C1 segment of cervical spinal cord (tissue), 14 donors: ENCODE measurements at places on chromosomes 4 and X.

- DNase-seq = no peak
Observed at GRCh38 chrX:45801554-45801953, 600.9 kb upstream of the DIPK2B start.

- DNase-seq = no peak
Observed at GRCh38 chrX:129717892-129718291, 20.9 kb upstream of the XPNPEP2 start.

DNA sequence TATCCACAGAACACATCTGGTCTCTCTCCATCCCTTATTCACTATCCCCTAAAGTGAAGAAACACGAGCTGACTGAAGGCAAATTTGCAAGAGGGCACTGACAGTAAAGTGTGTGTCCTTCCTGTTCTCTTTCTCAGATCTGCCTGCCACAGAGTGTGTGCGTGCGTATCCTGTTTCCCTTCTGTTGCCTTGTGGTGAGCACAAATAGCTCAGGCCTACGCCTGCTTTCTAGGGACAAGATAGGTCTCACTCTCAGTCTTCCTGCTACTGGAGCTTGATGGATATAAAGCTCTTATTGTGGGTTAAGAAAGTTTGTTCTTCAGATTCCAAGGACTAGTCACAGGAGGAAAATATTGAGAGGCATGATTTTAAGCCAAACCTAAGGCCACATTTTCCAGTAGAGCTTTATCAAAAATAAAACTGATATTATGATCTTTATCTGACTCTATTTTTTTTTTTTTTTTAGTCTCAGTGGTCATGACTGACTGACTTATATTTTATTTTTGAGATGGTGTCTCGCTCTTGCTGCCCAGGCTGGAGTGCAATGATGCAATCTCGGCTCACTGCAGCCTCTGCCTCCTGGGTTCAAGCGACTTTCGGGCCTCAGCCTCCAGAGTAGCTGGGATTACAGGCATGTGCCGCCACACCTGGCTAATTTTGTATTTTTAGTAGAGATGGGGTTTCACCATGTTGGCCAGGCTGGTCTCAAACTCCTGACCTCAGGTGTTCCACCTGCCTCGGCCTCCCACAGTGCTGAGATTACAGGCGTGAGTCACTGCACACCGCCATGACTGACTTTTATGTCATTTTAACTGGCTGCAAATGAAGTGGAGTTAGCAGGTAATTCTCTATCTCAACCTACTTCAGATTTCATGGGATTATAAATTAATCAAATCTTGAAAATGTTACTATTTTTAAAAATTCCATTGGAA is 140.3 kb upstream of the SH3RF1 start:
- no peak for DNase-seq

GRCh38 chrX:78931814-78932213 is 13.4 kb upstream of the P2RY10 start:
- DNase-seq = no peak

DNA sequence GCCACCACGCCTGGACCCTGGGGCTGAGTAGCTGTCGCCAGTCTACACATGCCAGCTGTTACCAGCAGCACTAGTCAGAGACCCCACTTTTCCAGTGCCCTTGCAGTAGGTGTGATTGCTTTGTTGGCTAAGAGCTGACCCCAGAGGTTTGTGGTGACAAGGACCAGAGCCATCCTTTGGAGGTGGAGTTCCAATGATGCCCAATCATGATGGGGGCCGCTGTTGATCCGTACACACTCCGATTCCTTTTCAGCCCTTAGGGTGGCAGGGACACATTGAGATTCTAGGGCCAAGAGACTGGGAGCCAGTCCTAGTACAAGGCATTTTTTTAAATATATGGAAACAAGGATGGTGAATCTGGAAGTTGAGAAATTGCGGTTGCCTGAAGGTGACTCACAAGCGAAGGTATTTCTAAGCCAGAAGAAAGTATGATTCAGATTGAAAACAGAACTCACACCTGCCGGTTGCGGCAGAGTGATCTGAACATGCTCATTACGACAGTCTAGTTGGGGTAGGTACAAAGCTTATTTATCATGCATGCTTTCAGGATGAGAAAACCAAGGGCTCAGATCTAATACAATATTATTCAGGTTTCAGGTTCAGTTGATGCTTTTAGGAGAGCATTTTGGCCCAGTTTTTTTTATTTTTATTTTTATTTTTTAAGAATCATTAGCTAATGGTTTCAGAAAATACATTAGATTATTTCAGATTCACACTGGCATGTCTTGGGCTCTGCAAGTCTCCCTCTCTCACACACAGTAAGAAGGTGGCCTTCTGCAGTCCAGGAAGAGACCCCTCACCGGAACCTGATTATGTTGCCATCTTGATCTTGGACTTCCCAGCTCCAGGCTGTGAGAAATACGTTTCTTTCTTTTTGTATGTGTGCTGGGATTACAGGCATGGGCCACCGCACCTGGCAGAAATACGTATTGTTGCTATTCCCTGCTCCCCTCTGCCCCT is 43.4 kb downstream of the SHROOM2 start:
- no peak for DNase-seq

DNA sequence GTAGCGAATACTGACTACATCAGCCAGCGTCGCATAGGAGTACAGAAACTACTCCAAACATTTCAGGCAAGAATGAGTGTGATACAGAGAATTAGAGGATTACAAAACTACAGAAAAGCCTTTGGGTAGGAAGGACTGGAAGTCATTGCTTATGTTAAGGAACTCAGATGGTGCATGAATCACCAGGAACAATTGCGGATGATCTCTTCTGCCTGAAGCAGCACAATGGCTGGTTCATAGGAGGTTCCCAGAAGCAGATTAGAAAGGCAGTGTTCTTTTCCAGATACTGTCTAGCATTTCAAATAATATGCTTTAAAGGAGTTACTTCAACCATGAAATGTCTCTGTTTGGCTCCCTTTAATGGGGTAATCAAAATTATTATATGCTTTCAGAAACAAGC is 42.5 kb upstream of the MAP9 start:
- no peak for DNase-seq

DNA sequence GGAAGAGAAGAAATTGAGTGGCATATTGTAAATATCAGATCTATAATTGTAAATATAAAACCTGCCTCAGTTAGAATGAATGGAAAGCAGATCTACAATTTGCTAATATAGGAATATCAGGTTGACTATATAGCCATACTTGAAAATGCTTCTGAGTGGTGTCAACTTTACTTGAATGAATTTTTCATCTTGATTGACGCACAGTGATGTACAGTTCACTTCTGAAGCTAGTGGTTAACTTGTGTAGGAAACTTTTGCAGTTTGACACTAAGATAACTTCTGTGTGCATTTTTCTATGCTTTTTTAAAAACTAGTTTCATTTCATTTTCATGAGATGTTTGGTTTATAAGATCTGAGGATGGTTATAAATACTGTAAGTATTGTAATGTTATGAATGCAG is 132.6 kb downstream of the TET2 start:
- DNase-seq = no peak

- no peak for DNase-seq
Observed at GRCh38 chrX:118502161-118502789, 6.7 kb downstream of the DOCK11 start.

- DNase-seq = no peak
Observed at GRCh38 chr4:153038623-153039311, 102.6 kb downstream of the FHDC1 start.

- no peak for DNase-seq
Observed at GRCh38 chrX:6674734-6675133, 139.8 kb upstream of the VCX3A start.

- peak; percentile 82 for DNase-seq
Observed at GRCh38 chr4:38867478-38868058, at the start of gene FAM114A1. TSS of gene FAM114A1 (plus strand) at chr4:38867806. CDS start at chr4:38878079, 10,273 bp downstream.

GRCh38 chrX:32153585-32153984 is 1057.8 kb downstream of the DMD start:
- peak; percentile 4 for DNase-seq

GRCh38 chr4:47915378-47915777 is 995 bp upstream of the NFXL1 start:
- DNase-seq = no peak

GRCh38 chr4:105619188-105619931 is 66.9 kb downstream of the ARHGEF38 start:
- no peak for DNase-seq

- no peak for DNase-seq
Observed at GRCh38 chrX:20132666-20133065, 9.0 kb downstream of the EIF1AX start.

- no peak for DNase-seq
Observed at GRCh38 chr4:1293531-1293941, 3.8 kb downstream of the MAEA start.
